ENCODE measurements at places on chromosomes 12 and 14.

DNA sequence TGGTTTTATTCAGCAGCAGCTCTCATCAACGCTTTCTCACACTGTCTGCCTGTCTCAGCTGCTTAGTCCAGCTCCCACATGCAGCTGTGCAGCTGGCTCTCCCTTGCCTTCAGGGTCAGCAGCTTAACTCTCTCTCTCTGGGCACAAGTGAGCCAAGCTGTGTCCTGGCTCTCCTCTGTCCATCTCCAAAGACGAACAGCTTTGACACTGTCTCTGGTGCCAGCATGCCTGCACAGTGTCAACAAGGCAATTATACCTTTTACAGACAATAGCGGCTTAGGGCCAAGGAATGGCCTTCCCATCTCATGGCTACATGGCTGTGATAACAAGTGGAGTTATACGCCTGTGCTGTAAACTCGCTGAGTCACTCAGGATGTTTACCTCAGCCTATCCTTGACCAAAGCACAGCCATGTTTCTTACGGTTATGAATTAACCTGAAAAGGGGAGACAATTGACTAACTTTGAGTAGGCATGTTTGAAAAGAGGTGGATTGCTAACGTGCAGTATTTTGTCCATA lies 38.4 kb upstream of the MANSC4 start:
- DNase-seq = no peak

GRCh38 chr14:28576523-28576922 lies 190.1 kb upstream of the FOXG1 start:
- DNase-seq = no peak

DNA sequence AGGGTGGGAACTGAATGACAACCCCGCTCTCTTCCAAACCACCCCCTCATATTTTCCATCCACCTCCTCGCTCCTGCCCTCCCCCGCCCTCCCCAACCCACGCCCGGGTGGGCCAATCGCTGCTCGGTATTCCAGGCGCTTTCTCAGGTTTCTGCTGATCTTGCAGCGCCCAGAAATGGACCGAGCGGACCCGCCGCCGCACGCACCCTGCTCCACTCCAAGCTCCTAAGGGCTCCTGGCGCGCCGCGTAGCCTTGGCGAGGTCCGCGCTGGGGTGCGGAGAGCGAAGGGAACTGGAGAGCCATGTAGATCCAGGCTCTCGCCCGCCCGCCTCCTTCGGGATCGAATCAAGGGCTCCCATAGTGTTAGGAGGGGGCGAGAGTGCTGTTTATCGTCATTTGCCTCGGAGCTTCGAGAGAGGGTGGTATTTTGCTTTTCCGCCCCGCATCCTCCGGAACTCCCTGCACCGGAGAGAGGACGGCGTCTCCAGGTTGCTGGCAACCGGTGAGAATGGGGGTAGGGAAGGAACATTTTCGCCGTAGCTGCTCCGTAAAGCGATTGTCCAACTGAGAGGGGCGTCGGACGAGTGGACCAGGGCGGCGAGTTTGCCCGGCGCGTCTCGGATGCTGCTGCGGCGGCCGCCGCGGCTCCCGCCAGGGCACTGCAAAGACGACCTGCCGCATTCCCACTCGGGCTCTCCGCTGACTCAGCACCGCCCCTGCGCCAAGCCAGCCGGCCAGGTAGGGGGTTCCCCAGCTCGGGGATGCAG lies at the start of gene KCNA1:
KCNA1 (plus strand) TSS at position 172 of the 768 bp plus-strand sequence. CDS start 1,474 bp downstream, outside the sequence.
- peak; percentile 29 for DNase-seq

DNA sequence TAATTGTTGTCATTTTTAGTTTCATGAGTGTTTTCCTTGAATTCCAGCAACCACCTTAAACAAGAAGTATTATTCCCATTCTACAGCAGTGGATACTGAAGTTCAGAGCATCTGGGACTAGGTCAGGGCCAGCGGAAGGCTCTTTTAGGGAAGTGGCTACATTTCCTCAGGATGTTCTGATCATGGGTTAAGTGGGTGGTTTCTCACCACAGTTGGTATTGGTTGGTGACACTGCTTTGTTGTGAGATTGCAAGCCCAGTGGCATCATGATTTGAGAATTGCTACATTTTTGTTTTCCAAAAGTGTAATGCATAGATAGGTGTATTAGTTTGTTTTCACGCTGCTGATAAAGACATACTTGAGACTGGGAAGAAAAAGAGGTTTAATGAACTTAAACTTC lies 47.1 kb downstream of the SYNE2 start:
- DNase-seq = no peak

GRCh38 chr12:10701131-10701681 lies 21.9 kb downstream of the YBX3 start:
- DNase-seq = no peak

- no peak for DNase-seq
Observed at GRCh38 chr12:124774054-124774461, 89.6 kb downstream of the SCARB1 start.

- DNase-seq = no peak
Observed at GRCh38 chr14:100584056-100585031, 2.9 kb downstream of the BEGAIN start.

- DNase-seq = no peak
Observed at GRCh38 chr12:102797528-102797927, 119.5 kb downstream of the PAH start.

- no peak for DNase-seq
Observed at GRCh38 chr14:55298500-55298822, 27.2 kb downstream of the FBXO34 start.

Measured in NCI-H1694 treated with DMSO at 0.1 percent for 48 hours (cell line).